Stimulated activated CD8-positive, alpha-beta memory T cell treated with anti-CD3 and anti-CD28 coated beads, Interleukin-4, amount 100 ng/mL, for 24 hours (primary cell): ENCODE measurements at places on chromosomes 13 and 19.

GRCh38 chr13:30856005-30856790 lies 49.9 kb upstream of the MEDAG start:
- no peak for DNase-seq

- DNase-seq = no peak
Observed at GRCh38 chr13:80923907-80924306, 583.0 kb upstream of the SPRY2 start.

GRCh38 chr13:89790696-89791095 lies 1556.8 kb upstream of the MIR17HG start:
- DNase-seq = no peak

DNA sequence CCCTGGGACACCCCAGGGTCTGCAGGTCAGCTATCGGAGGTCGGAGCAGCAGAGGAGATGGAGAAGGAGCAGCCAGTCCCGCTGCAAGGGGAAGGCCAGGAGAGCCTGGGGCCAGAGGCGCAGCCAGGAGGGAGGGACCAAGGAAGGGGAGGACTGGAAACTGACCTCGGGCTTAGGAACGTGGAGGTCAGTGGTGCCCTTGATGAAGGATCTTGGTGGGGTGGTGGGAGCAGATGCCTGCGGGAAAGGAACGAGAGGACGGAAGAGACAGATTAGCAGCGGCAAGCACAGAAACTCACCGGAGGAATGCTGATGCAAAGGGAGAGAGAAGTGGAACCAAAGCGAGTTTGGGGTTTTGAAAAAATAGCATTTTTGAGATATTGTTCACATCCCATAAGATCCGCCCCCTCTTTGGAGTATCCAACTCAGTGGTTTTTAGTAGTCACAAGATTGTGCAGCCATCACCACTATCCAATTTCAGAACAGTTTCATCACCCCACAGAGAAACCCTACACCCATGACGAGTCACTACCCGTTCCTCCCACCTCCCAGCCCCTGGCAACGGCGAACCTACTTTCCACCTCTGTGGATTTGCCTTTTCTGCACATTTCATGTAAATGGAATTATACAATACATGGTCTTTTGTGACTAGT lies 22.1 kb downstream of the PLEKHF1 start:
- DNase-seq = no peak

- peak; percentile 59 for DNase-seq
Observed at GRCh38 chr19:48510421-48511268, 990 bp downstream of the LMTK3 start.

DNA sequence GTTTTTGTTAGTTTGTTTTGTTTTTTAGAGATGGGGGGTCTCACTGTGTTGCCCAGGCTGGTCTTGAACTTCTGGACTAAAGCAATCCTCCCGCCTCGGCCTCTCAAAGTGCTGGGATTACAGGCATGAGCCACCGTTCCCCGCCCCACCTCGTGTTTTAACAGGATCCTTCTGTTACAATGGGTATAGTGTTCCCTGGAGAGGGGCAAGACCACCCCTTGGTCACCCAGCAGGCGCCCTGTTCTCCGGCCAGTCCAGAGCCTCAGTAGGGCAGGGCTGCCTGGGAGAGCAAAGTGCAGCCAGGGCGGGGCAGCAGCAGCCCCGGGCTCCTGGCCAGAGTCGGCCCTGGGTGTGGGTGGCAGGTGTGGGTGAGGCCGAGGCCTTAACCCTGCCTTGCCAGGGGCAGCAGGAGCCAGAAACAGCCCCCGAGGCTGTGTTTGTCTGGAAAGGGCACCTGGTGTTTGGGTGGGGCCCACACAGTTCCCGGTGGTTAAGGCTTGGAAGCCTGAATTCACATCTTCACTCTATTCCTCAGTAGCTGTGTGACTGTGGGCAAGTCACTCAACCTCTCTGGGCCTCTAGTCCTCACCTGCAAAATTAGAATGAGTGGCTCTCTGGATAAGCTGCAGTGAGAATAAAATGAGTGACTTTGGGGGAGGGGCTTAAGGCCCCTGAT lies 7.2 kb downstream of the VASP start:
- no peak for DNase-seq

GRCh38 chr13:100128838-100129237 lies 39.9 kb downstream of the PCCA start:
- DNase-seq = no peak

- DNase-seq = no peak
Observed at GRCh38 chr13:56015919-56016318, 1124.8 kb upstream of the PRR20A start.

DNA sequence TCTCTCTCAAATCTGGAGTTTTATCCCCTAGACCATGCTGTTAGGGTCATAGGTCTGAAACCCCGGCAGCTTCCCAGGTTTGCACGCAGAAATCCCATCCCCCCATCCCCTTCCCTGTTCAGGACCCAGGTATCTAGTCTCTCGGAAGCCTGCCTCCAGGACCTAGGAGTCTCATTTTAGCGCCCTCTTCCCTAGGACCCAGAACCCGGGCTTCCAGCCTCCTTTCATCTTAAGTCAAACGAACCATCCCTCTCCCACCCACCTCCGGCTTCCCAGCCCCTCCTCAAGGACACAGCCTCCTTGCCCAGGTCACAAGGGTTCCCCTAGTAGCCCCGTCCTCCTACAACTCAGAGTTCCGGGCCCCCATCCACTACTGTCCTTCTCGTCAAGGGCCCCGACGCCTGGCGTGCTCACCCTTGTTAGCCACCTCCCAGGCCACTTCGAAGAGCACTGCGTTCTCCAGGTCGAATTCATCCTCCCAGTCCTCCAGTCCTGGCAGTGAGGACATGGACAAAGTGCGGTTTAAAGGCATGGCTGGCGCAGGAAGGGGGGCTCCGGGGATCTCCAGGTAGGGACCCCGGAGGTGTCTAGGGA lies 431 bp downstream of the GYS1 start:
- DNase-seq = no peak

- no peak for DNase-seq
Observed at GRCh38 chr13:48586591-48587103, 53.8 kb upstream of the RCBTB2 start.

GRCh38 chr13:97249093-97249795 lies 27.1 kb downstream of the MBNL2 start:
- no peak for DNase-seq

- DNase-seq = no peak
Observed at GRCh38 chr13:46293436-46293835, 81.7 kb downstream of the LRRC63 start.

DNA sequence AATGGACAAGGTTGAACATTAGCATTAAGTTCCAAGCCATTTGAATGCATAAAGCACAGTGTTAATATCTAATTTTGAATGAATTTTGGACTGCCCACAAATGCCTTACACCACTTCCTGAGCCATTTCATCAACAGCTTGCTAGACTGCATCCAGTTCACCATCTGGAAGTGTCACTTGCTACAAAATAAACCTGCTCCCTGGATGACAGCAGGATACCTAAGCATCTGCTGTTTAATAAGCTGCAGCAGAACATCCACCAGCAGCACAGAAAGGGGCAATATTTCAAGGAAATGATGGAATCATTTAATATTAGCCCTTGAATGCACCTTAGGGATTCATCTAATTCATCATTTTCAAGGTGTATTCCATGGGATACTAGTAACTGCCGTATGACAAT lies 76.6 kb upstream of the PCDH9 start:
- no peak for DNase-seq

GRCh38 chr19:51508059-51508733 lies 6.6 kb upstream of the SIGLEC12 start:
- DNase-seq = no peak

- no peak for DNase-seq
Observed at GRCh38 chr19:2240881-2241760, 4.5 kb downstream of the SF3A2 start.

- no peak for DNase-seq
Observed at GRCh38 chr13:66357463-66357862, 872.7 kb downstream of the PCDH9 start.

GRCh38 chr13:113402471-113403254 lies 38.7 kb upstream of the GRTP1 start:
- no peak for DNase-seq

GRCh38 chr19:48292798-48293197 lies 22.9 kb downstream of the ZNF114 start:
- no peak for DNase-seq

DNA sequence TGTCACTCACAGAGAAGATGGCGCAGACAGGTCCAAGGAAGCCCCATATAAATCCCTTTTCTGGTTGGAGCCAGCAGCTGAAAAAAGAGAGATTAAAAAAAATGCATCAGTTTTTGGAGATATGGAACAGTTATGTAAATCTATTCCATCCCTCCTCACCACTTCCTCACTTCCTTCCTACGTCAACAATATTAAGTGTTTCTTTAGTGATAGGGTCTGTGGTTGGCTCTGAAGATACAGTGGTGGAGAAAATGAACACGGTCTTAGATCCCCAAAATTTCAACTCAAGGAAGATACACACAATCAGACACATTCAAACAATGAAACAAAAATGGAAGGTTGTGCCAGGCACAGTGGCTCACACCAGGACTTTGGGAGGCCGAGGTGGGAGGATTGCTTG lies 31.5 kb downstream of the ADGRE2 start:
- DNase-seq = no peak

- DNase-seq = no peak
Observed at GRCh38 chr13:113840541-113841352, 23.1 kb downstream of the GAS6 start.

DNA sequence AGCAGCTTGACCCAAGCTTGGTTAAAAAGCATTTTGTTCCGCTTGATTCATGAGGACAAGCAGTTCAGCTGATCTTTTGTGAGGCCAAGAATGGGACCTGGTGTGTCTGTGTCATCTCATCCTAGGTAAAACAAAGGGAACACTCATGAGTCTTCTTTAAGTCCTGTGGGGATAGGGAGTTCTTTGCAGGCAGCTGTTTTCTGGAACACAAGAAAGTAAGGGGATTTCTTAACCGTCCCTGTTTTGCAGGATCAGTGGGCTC lies 134.5 kb upstream of the TMTC4 start:
- no peak for DNase-seq

- no peak for DNase-seq
Observed at GRCh38 chr13:97540696-97541095, 106.7 kb downstream of the RAP2A start.

- no peak for DNase-seq
Observed at GRCh38 chr13:27921961-27922882, 2.4 kb downstream of the PDX1 start.

GRCh38 chr13:97282705-97283104 lies 60.6 kb downstream of the MBNL2 start:
- no peak for DNase-seq

- peak; percentile 26 for DNase-seq
Observed at GRCh38 chr19:50669302-50670101, 20.3 kb downstream of the C19orf81 start.

GRCh38 chr13:39217471-39217870 lies 179.2 kb downstream of the NHLRC3 start:
- no peak for DNase-seq

GRCh38 chr13:75360170-75360569 lies 121.8 kb downstream of the TBC1D4 start:
- DNase-seq = no peak
